ENCODE measurements at places on chromosomes 5 and 9. TPM values are rescaled to one million over a fixed set of nuclear protein-coding genes. Genes with fewer than 3 reads are reported as not detected.

FAM53C gene
- total RNA-seq, result 15.6 TPM

LCN1 gene
- total RNA-seq, result not detected

SPATA31D4 gene
- not detected for total RNA-seq

PCDHB14 gene
- 6.8 TPM for total RNA-seq

FGF1 gene
- total RNA-seq, result not detected

PCDHGA5 gene
- 4.6 TPM for total RNA-seq

CENPP gene
- total RNA-seq, result 10.6 TPM

PAEP gene
- not detected for total RNA-seq

SNX18 gene
- 27.8 TPM for total RNA-seq

TEX48 gene
- total RNA-seq, result not detected

NRG2 gene
- 13.9 TPM for total RNA-seq

RABL6 gene
- 60.2 TPM for total RNA-seq

IFNB1 gene
- not detected for total RNA-seq

GPR151 gene
- not detected for total RNA-seq

ANKRD20A1 gene
- 4.4 TPM for total RNA-seq

BICD2 gene
- 28.5 TPM for total RNA-seq

CCDC171 gene
- total RNA-seq, result 4.5 TPM

TTC23L gene
- 2.8 TPM for total RNA-seq

IL5 gene
- total RNA-seq, result not detected

HAVCR1 gene
- 0.44 TPM for total RNA-seq

FAM163B gene
- not detected for total RNA-seq

HBEGF gene
- total RNA-seq, result 5.6 TPM

GADD45G gene
- total RNA-seq, result 6.2 TPM

GCNT1 gene
- total RNA-seq, result 9.9 TPM

CNTLN gene
- total RNA-seq, result 10.6 TPM

All from ureter (tissue), 1 donor.